T-helper 2 cell treated with Interferon-gamma antibody and Interleukin-4, amounts not matched to agents 5 μg/mL and 100 μg/mL, for 36 hours (primary cell): ENCODE measurements at places on chromosomes 3 and 15.

GRCh38 chr3:131796558-131797198 is 238.1 kb downstream of the CPNE4 start:
- no peak overlapping the region for H3K27ac ChIP-seq
- H3K27me3 ChIP-seq, result peaks cover 8% of the 10 kb centered on the region
- H3K4me1 ChIP-seq, result peaks cover 10% of the 10 kb centered on the region
- DNase-seq, result no peak
- no peak overlapping the region for H3K4me3 ChIP-seq

- H3K27ac ChIP-seq, result no peak overlapping the region
- DNase-seq, result no peak
- H3K36me3 ChIP-seq, result peaks cover 17% of the 10 kb centered on the region
- H3K27me3 ChIP-seq, result no peaks in the 10 kb centered on the region
- H3K4me3 ChIP-seq, result no peak overlapping the region
These were observed 24.8 kb downstream of the VGLL4 start for GRCh38 chr3:11618904-11619303.

- no peak for DNase-seq
- H3K4me3 ChIP-seq, result no peak overlapping the region
- no peaks in the 10 kb centered on the region for H3K4me1 ChIP-seq
- H3K36me3 ChIP-seq, result no peaks in the 10 kb centered on the region
These were observed 31.1 kb upstream of the TRAT1 start for GRCh38 chr3:108791473-108791872.

- peaks cover 7% of the 10 kb centered on the region for H3K4me1 ChIP-seq
- DNase-seq, result no peak
- H3K27me3 ChIP-seq, result no peaks in the 10 kb centered on the region
- no peak overlapping the region for H3K4me3 ChIP-seq
- peaks cover 39% of the 10 kb centered on the region for H3K36me3 ChIP-seq
- no peak overlapping the region for H3K27ac ChIP-seq
These were observed 16.3 kb downstream of the SNAPC5 start for GRCh38 chr15:66481107-66481856.

DNA sequence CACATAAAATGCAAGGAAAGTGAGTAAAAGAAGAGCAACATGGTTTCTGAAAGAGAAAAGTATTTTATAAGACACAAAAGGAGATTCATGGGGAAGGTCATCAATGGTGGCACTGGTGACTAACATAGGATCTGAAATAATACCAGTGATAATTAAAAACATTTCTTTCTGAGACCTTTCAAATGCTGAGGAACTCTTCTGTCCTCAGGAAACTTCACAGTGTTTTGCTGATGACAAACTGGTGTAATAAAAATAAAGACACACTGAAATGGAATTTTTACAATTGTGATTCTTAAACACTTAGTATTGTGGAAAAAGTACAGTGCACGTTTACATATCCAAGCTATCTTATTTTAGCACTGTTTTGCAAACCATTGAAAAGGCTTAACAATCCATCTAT is 80.4 kb upstream of the ZBTB20 start:
- no peak for DNase-seq
- H3K4me1 ChIP-seq, result no peaks in the 10 kb centered on the region
- no peak overlapping the region for H3K27ac ChIP-seq
- H3K36me3 ChIP-seq, result no peaks in the 10 kb centered on the region

- no peaks in the 10 kb centered on the region for H3K27me3 ChIP-seq
- no peak for DNase-seq
These were observed 2.4 kb downstream of the TNNC1 start for GRCh38 chr3:52451237-52452083.

DNA sequence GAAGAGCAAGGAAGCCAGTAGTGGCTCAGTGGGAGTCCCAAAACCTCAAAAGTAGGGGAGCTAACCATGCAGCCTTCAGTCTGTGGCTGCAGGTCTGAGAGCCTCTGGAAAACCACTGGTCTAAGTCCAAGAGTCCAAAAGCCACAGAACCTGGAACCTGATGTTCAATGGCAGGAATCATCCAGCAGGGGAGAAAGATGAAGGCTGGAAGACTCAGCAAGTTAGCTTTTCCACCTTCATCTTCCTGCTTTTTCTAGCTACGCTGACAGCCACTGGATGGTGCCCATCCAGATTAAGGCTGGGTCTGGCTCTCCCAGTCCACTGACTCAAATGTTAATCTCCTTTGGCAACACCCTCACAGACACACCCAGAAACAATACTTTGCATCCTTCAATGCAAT is 626.3 kb downstream of the NAALADL2 start:
- DNase-seq, result no peak
- no peaks in the 10 kb centered on the region for H3K27me3 ChIP-seq
- H3K36me3 ChIP-seq, result no peaks in the 10 kb centered on the region
- no peak overlapping the region for H3K4me3 ChIP-seq

GRCh38 chr15:69857686-69858391 is 239.9 kb downstream of the TLE3 start:
- no peaks in the 10 kb centered on the region for H3K36me3 ChIP-seq
- no peak overlapping the region for H3K27ac ChIP-seq
- H3K4me3 ChIP-seq, result no peak overlapping the region
- DNase-seq, result no peak
- H3K4me1 ChIP-seq, result peaks cover 4% of the 10 kb centered on the region
- H3K27me3 ChIP-seq, result peaks cover 5% of the 10 kb centered on the region

GRCh38 chr3:16114429-16114828 is 60.1 kb upstream of the GALNT15 start:
- no peaks in the 10 kb centered on the region for H3K27me3 ChIP-seq
- DNase-seq, result no peak
- no peaks in the 10 kb centered on the region for H3K36me3 ChIP-seq
- no peak overlapping the region for H3K27ac ChIP-seq
- H3K4me1 ChIP-seq, result no peaks in the 10 kb centered on the region

DNA sequence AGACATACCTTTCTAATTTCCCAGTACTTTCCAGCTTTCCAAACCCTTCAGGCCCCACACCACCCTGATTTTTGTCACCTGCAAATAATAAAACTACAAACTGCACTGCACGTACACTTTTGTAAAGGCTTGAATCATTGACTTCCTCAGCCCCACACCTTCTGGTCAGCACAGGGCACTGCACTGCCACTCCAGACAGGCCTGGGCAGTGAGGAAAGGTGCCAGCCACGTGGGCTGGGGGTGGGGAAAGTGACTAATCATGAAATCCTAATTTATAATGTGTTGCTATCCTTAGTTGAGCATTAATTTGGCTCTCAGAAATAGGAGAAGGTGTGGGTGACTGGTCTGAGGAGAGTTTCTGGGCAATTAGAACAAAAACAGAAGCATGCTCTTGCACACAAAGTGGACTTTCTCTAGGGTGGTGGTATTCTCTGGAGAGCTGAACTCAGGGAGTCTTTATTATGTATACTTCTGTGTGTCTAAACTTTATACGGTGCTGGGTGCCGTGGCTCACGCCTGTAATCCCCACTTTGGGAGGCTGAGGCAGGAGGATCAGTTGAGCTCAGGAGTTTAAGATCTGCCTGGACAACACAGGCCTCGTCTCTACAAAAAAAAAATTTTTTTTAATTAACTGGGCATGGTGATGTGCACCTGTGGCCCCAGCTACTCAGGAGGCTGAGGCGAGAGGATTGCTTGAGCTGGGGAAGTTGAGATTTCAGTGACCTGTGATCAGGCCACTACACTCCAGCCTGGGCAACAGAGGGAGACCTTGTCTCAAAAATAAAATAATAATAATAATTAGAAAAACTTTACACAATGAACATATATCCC is 58.2 kb upstream of the FLNB start:
- no peaks in the 10 kb centered on the region for H3K36me3 ChIP-seq
- H3K27me3 ChIP-seq, result no peaks in the 10 kb centered on the region
- no peak for DNase-seq
- H3K4me1 ChIP-seq, result peaks cover 2% of the 10 kb centered on the region

GRCh38 chr3:29486917-29487316 is 206.0 kb downstream of the RBMS3 start:
- H3K4me1 ChIP-seq, result no peaks in the 10 kb centered on the region
- H3K27ac ChIP-seq, result no peak overlapping the region
- H3K27me3 ChIP-seq, result no peaks in the 10 kb centered on the region
- H3K4me3 ChIP-seq, result no peak overlapping the region
- DNase-seq, result no peak

DNA sequence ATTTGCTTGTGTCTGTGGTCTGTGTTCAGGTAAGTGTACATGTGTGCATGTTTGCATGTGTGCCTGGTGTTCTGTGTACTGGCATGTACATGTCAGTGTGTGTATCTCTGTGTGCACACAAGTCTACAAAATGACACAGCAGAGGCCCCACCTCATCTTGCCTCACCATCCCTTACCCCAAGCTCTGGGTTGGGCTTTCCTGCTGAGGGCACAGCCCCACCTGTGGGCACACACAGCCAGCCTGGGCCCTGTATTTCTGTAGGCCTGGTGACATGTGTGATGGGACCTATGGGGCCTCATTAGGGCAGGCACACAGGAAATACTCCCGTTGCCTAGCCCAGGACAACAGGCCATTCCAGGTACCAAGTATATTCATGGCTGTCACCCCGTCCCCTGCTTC is 13.5 kb downstream of the VIPR1 start:
- no peak for DNase-seq
- no peaks in the 10 kb centered on the region for H3K27me3 ChIP-seq
- no peak overlapping the region for H3K4me3 ChIP-seq
- H3K27ac ChIP-seq, result no peak overlapping the region
- peaks cover 17% of the 10 kb centered on the region for H3K4me1 ChIP-seq

- H3K27ac ChIP-seq, result no peak overlapping the region
- H3K4me1 ChIP-seq, result no peaks in the 10 kb centered on the region
- H3K27me3 ChIP-seq, result peaks cover 30% of the 10 kb centered on the region
These were observed 43.0 kb downstream of the CTXND1 start for GRCh38 chr15:80208758-80209734.

GRCh38 chr15:49857496-49858475 is 236.9 kb downstream of the DTWD1 start:
- no peak overlapping the region for H3K4me3 ChIP-seq
- no peaks in the 10 kb centered on the region for H3K27me3 ChIP-seq
- H3K27ac ChIP-seq, result no peak overlapping the region
- peaks cover 20% of the 10 kb centered on the region for H3K36me3 ChIP-seq
- H3K4me1 ChIP-seq, result no peaks in the 10 kb centered on the region

DNA sequence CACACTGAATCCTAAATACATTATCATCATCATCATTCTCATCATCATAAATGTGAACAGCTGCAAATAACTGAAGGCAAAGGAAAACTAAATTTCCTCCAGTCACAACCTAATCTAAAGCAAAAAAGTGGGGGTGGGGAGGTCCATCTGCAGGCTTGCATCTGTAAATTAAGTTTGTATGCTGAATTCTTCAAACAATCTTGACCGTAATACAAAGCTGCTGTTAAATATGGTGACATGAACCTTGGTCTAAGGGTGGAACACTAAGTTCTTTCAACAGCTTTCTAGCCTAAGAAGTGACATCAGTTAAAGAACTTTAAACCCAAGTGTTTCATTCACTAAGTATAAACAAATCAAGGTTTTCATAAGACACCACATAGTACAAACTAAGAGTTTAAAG is 4.3 kb downstream of the LRRFIP2 start:
- DNase-seq, result no peak
- no peaks in the 10 kb centered on the region for H3K27me3 ChIP-seq
- H3K36me3 ChIP-seq, result peaks cover 38% of the 10 kb centered on the region
- H3K27ac ChIP-seq, result no peak overlapping the region
- peaks cover 23% of the 10 kb centered on the region for H3K4me1 ChIP-seq

DNA sequence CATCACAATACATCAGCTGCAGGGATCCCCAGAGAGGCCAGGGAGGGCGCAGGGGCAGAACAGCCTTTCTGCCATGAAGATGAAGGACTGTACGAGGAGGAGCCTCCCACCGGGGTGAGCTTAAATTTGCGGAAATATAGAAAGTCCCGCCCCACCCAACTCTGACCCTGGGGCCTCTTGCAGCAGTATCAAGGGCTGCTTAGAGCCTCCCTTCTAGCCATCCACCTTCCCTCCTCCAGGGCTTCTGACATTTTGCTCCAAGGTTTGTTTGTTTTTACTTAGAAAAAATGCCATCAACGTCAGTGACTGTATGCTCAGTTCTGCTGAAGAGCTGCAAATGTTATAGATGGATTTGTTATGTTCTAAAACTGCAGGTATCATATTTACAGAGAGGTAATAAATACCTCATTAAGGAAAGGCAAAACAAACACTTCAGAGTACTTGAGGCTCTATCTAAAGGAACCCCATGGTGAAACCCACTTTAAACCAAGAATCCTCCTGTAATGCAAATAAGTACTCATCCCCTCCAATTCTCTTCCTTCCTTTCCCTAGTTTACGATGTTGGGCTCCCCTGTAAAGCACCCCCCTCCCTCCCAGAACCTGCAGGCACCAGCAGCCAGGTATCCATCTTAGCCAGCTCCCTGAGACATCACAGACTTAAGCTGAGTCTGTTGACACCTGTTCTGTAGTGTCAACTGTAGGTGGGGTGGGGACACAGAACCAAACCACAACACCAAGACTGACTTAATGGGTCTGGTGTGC is 30.5 kb downstream of the RFTN1 start:
- H3K4me3 ChIP-seq, result peak overlapping the region; percentile 69
- H3K4me1 ChIP-seq, result peaks cover 53% of the 10 kb centered on the region
- peaks cover 49% of the 10 kb centered on the region for H3K36me3 ChIP-seq
- no peaks in the 10 kb centered on the region for H3K27me3 ChIP-seq
